ENCODE measurements at places on chromosomes 4 and X.

GRCh38 chr4:183388777-183389176 lies 55.7 kb upstream of the CDKN2AIP start:
- no peak for DNase-seq

- peak; percentile 65 for DNase-seq
Measured at GRCh38 chr4:65007841-65008439, 598.7 kb upstream of the TECRL start.

DNA sequence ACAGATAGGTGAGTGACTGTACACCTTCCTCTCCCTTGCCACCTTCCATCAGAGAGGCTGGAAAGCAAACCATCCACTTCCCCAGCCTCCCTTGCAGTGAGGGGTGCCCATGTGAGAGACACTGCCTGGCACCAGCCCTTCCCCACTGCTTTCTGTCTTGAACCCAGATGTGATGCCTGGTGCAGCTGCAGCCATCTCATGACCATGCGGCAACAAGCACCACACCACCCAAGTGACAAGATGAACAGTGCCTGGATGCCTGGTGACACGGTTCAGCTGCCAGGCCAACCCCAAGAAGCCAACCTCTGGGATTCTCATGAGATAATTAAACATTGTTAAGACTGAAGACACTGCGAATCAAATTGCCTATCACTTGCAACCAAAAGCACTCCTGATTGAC lies 31.4 kb downstream of the OTOP1 start:
- no peak for DNase-seq

DNA sequence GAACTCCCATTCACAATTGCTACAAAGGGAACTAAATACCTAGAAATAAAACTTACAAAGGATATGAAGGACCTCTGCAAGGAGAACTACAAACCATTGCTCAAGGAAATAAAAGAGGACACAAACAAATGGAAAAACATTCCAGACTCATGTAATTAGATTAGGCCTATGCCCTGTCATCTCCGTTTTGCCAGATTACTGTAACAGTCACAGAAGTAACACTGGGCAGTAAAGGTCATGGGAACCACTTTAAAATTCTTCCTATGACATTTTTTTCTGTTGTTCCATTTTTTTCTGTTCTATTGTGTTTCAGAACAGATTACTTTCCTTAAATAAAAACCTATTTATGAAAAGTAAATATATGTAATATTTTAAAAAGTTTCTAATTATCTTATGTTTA lies 199.4 kb upstream of the CENPE start:
- DNase-seq = no peak

GRCh38 chr4:2066011-2066551 lies 7.0 kb downstream of the NAT8L start:
- DNase-seq = no peak

DNA sequence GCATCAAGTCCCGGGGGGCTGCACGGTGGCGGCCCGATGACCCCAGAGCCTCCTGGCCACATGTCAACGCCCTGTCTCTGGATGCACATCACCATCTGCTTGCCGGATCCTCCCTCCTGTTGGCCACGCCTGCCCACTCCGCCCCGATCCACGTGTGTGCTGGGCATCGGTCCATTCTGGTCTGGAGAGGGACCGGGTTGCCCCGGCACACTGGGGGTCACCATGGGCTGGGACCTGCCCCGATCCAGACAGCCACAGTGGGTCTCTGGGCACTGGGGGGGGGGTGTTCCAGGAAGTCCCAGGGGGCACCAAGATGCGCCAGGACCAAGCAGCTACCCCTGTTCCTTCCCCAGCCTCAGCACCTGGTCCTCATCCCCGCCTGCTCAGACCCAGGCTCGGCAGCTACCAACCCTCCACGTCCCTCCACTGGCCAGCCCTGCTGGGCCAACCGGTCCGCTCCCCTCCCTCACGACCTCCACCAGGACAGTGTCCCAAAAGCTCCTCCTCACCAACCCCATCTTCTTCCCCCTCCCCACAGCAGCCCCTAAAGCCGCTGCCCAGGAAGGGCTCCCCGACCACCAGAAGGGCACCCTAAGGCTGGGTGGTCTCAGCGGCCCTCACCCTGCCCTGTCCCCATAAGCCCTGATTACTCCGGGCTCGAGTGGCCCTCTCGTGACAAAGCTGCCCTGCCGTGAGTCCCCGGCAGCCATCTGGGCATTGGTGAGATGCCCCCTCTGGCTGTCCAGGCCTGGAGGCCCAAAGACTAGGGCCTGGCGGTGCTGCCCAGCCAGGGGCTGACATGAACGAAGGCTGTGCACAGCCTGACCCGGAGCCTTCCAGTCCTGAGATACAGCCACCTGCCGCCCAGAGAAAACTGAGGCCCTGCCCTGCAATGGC lies 4.6 kb downstream of the CTBP1 start:
- DNase-seq = no peak

DNA sequence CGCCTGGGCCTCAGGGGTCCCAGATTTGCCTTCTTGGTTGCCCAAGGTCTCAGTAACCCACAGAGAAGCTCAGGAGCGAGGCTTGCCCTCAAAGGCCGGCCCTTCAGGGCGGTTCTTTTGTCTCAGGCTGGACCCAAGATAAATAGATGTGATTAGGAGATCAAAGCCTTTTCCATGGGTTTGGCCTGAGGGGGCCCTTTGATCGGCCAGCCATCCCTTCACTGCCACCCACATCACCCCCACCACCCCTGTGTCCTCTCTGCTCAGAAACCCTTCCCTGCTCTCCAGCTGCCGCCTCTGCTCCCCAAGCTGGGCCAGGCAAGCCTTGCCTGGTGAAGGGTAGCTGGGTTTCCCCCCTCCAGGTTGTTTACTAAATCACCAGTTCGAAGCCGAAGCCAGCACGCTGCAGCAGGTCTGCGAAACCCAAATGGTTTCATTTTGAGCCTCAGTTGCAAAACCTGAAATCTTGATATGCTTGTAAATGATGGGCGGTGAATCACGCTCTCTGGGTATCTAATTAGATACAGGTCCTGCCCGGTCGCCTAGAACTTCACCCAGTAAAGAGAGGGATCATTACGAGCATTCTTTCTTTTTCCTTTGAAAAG lies 202.6 kb upstream of the BCOR start:
- DNase-seq = no peak

DNA sequence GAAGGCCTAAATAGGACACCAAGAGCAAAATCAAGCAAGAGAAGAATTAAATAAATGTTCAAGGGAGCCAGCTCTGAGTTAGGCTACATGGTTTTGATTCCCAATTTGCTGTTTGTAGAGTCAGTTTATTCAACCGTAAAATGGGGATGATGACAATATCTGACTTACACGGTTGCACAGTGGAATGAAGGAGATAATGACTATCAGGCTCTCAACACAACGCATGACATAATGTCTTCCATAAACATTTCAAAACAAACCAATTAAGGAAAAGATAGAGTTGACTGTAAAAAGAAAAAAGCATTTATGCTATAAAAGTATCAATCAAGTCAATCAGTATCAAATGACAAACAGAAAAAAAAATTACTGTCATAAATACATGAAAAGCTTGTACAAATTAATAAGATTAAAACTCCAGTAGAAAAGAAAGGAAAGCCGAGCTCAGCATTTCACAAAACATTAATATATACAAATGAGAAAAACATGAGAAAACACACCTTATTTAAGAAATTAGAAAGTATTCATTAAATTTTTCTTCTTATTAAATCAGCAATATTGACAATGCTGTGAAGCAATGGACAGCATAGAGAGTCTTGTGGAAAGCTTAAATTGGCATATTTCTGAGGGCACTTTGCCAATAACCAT lies 179.0 kb downstream of the SCFD2 start:
- peak; percentile 60 for DNase-seq

- DNase-seq = no peak
Measured at GRCh38 chr4:128686032-128686465, 123.5 kb upstream of the JADE1 start.

DNA sequence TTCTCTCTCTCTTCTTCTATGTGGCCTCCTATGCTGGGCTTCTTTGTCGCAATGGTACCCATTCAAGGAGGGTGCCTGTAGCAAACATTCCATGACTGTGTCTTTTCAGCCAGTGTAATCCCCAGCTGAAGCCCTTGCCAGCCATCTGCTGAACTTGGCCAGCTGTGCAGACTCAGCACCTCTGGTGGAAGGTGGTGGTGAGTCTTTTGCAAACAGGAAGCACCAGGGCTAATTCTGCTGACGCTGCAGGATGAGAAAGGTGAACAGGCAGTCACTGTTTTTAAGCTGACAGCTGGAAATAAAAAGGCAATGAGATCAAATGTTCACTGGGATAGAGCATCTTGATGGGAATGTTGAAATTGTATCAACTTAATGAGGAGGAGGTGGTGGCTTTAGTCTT lies 298.7 kb upstream of the CLNK start:
- DNase-seq = no peak

GRCh38 chrX:13015536-13016236 lies 28.7 kb downstream of the FAM9C start:
- DNase-seq = no peak

DNA sequence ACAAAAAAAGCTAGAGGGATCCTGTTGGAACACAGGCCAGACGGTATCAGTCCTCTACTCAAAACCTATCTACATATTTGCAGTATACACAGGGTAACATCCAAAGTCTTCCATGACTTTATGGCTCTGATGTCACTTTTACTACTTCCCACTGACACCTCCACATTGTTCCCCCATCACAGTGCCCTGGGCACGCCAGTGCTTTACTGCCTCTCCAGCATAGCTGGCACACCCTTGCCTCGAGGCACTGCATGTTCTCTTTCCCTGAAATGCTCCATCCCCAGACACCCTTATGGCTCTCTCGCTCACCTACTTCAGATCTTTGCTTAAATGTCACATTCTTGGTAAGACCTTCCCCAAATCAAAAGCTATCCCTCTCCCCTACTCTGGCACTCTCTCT lies 6.3 kb upstream of the ATP10D start:
- DNase-seq = no peak

DNA sequence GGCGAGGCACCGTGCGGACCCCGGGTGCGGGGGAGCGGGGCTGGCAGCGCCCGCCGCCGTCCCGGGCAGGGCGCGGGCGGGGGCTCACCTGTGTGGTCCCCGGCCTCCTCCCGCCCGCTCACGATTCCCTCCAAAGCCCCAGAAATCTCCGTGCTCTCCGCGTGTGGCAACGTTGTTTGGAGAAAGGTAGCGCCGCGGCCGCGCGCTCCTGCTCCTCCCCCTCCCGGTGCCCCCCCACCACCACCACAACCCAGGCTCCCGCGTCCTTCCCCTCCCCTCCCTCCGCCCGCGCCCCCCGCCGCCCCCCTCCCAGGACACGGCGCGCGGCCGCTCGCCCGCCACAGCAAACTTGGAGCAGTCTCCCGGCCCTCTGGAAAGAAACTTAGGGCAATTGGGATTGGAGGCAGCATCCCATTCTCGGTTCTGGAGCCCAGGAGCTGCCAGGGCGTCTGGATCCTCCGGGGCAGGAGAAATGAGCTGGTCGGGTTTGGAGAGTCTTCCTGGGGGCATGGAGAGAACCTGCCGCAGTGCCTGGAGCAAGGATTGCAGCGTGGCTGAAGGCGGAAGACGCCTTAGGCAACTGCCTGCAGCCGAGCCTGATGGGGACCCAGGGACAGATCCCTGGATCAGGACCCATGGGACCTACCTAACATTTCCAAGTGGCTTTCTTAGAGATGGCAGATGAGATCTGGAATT lies 855 bp downstream of the KLF3 start:
- peak; percentile 66 for DNase-seq

DNA sequence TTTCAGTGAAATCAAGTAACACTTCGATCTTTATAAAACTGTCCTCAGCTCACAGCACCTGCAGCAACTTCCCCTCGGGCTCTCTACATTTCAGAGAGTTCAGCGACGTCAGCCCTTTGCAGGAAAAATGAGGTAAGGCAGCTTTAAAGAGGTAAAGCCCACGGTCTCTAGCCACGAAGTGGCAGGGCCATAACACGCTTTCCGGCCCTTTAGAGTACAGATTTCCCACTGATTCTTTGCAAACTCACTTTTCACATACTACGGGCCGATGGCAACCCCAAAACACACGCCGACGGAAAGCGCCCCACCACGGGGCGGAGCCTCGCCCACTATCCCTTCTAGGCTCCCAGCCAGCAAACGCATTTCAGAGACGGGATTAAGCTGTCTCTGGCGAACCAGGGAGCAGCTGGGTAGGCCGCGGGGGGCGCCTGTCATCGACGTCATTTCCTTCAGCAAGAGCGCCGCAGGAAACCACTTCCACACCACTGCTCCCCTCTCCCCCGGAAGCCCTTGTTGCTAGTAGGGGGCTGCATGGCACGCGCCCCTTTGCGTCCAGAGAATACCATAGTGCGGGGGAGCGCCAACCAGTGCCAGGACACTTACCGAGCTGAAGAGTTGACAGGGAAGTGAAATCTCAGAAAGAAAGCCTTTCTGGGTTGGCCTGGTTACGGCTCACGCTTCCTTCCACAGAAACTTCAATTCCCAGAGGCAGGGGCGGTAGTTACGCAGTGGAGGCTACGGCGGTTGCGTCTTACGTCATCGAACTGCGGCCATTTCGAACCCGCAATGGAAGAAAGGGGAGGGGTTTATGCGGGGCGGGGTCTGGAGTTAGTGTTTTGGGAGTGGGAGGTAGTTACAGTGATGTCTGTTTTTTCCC lies at the start of gene TRMT10A:
TRMT10A (minus strand) TSS at position 730 of the 877 bp plus-strand sequence. CDS start 4,701 bp downstream, outside the sequence.
- peak; percentile 94 for DNase-seq

DNA sequence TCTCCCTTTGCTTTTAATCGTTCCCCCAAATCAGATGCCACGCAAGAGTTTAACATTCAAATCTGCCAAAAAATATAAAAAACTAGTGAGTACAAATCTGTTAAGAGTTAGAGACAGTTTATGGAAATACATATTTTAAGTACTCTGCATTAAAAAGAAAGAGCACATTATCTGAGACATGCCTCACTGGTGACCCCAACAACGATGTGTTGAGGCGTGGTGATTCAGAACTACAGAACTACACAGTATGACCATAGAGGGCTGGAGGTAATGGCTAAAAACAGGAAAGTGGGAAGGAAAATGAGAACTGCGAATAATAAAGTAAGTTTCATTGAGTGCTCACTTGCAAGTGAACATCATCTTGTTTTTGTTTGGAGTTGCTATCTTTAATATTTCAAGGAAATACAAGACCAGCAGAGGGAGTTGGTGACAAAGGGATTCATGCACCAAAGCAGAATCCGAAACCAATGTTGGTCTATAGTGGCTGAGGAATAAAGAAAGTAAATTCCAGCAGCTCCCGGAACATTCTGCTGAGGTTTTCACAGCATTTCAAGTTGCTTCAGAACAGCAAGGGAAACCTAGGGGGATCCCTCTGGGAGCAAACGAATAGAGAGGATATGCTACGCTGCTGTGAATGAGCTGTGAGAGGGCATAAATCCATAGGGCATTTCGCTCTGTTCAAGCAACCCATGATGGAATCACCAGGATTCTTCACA lies 92.2 kb downstream of the DCHS2 start:
- DNase-seq = peak; percentile 55

DNA sequence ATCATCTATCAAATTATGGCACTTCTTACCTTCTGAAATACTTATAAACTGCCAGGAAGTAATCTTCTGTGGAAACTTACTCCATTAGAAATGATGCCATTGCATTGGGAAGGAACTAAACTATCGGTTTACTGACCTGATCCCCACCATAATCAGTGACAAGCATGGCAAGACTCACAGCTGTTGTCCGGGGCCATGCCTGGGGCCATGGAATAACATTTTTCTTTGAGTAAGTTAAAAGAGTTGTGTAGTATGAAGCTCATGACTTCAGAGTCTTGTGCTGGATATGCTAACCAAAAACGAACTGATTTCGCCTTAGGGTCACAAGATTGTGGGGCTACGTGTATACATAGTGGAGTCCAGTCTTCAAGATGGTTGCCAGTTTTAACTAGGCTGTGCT lies 15.4 kb downstream of the MTHFD2L start:
- DNase-seq = no peak

GRCh38 chrX:40806513-40807220 lies 71.3 kb upstream of the MED14 start:
- DNase-seq = no peak

GRCh38 chr4:3645711-3646679 lies 113.8 kb upstream of the LRPAP1 start:
- DNase-seq = no peak

GRCh38 chr4:3708103-3708510 lies 58.1 kb upstream of the ADRA2C start:
- DNase-seq = no peak
